T-helper 1 cell treated with Interleukin-12 subunit alpha and Interleukin-12 subunit beta and Interleukin-4 antibody, amounts not matched to agents 30 ng/mL and 1 ng/mL, for 36 hours (primary cell): ENCODE measurements at places on chromosomes 6 and 20. TPM values are rescaled to one million over a fixed set of nuclear protein-coding genes. Genes with fewer than 3 reads are reported as not detected.

CPNE5 gene
- total RNA-seq: 2.7 and 3.2 TPM in 2 replicates

ADGRF5 gene
- not detected in 2 replicates for total RNA-seq

LY6G6C gene
- total RNA-seq: 0.41 TPM in 1 of 2 replicates, not detected in the other

SLC23A2 gene
- 20.4 and 20.9 TPM in 2 replicates for total RNA-seq

MAFB gene
- 0.12 and 0.17 TPM in 2 replicates for total RNA-seq

RIPPLY2 gene
- not detected in 2 replicates for total RNA-seq

KLHDC3 gene
- 62.5 and 67.0 TPM in 2 replicates for total RNA-seq

SHLD1 gene
- 11.4 and 12.5 TPM in 2 replicates for total RNA-seq

RFX6 gene
- total RNA-seq: not detected in 2 replicates

ENPP4 gene
- total RNA-seq: 6.8 and 6.9 TPM in 2 replicates

LRFN2 gene
- total RNA-seq: 6.6 and 7.4 TPM in 2 replicates
